ENCODE measurements at places on chromosomes 16 and 17.

GRCh38 chr16:54987081-54987480, 56.4 kb downstream of the IRX5 start:
- no peak for DNase-seq

GRCh38 chr16:6827931-6828330, 504.7 kb upstream of the RBFOX1 start:
- DNase-seq = no peak

DNA sequence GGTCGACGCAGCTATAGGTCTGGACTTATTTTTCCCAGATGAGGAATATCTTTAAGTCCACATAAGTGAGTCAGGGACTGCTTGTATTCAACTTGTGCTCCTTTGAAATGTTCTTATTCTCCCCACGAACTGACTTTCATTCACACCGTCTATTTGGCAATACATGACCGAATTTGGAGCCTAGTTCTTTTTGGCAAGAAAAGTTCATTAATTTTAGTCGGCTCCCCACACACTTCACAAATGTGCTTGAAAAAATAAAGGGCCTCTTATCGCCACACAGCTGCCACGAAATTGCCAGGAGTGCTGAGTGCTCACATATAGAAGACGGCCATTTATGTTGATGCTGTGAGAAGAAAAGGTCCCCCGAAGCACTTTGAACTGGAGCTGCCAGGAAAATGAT, 152.6 kb downstream of the PRKCA start:
- no peak for DNase-seq

DNA sequence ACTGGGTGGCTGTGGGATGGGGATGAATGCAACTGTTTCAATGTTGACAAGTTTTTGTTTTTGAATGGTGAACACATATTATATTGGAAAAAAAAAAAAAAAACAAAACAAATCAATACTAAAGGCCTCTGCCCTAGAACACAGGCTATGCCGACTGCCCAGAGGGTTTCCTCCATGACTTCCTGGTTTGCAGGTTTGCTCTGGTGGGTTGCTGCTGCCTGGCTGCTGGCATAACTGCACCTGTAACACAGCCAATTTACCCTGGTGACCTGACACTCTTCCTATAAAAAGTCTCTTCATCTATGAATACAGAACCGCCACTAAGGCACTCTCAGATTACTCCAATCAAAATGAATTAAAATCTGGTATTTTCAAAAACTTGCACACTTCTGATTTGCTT, 10.4 kb downstream of the GLYR1 start:
- DNase-seq = no peak

- DNase-seq = peak; percentile 53
Measured at GRCh38 chr17:19672009-19672750, 23.6 kb downstream of the ALDH3A2 start.

- no peak for DNase-seq
Measured at GRCh38 chr17:7884581-7885366, 3.8 kb upstream of the CHD3 start.

DNA sequence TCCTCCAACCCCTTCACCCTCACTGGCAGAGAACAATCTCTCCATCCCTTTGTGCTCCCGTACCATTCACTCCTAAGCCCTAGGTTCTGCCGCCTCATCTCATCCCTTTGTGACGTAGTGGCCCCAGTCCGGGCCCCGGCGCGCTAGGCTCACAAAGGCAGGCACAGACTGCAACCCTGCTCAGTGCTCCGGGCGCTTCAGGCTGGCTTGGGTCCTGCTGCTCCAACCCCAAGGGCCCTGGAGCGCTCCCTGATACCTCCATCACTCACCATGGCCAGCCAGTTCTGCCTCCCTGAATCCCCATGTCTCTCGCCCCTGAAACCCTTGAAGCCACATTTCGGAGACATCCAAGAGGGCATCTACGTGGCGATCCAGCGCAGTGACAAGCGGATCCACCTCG, at the start of gene KIF2B:
Gene KIF2B (plus strand): TSS at position 164 of the 400 bp plus-strand sequence. CDS start 107 bp downstream, at position 271.
- DNase-seq = no peak

GRCh38 chr16:88618182-88618955, 20.0 kb upstream of the IL17C start:
- no peak for DNase-seq
